ENCODE measurements at places on chromosomes 11 and 22.

DNA sequence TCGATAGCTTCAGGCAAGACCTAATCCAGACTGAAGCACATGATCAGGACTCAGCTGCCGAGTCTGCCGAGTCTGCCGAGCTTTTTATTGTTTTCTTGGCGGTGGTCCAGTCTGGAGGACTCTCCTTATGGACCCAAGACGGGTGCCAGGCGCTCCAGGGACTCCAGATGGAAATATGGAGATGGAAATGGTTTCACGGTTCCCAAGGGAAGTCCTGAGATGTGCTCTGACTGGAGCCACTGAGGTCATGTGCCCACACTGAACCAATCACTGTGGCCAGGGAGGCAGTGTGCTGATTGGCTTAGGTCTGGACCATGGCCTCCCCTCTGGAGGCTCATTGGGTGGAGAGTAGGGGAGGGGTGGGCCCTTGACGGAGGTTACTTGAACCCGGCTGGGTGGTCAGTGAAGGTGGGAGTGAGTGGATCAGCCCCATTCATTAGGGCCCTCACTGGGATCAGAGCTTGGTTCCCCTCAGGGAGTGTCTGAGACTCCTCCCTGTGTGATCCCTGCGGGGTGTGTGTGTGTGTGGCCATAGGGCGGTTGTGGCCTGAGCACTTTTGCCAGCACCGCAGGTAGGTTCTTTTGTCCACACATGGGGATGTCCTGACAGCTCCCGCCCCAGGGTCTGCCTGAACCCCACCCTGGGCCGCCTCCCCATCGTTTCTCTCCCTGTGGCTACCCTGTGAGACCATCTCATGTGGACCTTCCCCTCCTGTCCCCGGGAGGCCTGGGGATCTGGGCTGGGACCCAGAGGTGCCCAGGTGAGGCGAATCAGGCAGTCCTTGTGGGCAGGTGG is 14.0 kb downstream of the RPS6KA4 start:
- no peak for DNase-seq

DNA sequence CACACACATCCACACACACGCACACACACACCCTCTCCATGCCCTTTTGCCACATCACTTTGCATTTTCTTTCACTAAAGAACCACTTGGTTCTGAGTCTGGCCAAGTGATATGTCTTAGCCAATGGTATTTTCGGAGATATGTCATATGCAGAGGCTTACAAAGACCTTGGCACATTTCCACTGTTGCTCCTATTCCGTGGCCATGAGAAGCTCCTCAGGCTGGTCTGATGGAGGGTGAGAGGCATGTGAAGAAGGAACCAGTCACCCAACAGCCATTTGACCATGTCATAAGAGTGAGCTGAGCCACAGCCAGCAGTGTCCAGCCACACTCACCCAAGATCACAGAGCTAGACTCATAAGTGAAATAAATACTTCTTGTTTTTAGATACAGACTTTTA is 212.6 kb upstream of the NAV2 start:
- no peak for DNase-seq

DNA sequence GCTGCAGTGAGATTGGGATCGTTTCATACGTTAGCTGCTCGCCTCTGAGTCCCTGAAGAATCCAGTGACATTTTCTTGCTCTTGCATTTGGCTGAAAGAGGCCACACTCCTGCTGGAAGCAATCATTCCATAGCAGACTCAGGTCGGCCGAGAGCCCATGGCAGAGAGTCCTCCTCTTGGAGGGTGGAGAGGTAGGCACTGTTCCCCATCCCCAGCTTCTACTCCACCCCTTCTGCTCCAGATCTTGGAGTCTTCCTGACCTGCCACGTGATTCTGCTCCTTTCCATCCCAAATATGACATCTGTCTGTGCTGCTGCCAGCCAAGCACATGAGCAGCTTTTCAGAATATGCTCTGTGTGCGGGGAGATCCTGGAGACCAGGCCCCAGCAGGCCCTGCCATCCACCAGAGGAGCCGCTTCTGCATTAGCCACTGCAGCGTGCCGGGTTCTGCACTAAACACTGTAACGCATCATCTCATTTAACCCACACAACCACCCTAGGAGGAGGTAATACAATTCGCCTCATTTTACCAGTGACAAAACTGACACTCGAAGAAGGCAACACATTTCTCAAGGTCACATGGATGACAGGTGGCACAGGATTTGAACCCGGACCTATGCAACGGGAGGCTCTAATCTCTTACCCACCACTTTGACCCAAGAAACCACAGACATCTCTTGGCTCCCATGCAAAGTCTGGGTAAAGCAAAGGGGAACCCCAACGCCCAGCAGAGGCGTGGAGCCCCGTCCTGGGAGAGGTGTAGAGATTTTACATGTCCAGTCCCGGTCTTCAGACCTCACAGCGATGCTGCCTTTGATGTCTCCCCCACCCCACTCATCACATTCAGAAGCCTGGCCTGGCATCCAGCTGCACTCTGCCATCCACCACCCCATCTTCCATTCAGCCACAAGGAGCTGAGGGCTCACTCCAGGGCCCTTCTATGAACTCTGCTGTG is 78.8 kb downstream of the FEZ1 start:
- no peak for DNase-seq

GRCh38 chr22:19596680-19597398 is 72.6 kb upstream of the CLDN5 start:
- DNase-seq, result no peak

DNA sequence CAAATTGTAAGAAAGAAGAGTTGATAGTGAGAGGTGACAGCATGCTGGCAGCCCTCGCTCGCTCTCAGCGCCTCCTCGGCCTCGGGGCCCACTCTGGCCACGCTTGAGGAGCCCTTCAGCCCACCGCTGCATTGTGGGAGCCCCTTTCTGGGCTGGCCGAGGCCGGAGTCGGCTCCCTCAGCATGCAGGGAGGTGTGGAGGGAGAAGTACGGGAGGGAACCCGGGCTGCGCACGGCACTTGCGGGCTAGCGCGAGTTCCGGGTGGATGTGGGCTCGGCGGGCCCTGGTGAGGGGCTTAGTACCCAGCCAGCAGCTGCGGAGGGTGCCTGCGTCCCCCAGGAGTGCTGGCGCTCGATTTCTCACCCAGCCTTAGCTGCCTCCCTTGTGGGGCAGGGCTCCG is 539.7 kb upstream of the CCDC179 start:
- DNase-seq, result no peak

DNA sequence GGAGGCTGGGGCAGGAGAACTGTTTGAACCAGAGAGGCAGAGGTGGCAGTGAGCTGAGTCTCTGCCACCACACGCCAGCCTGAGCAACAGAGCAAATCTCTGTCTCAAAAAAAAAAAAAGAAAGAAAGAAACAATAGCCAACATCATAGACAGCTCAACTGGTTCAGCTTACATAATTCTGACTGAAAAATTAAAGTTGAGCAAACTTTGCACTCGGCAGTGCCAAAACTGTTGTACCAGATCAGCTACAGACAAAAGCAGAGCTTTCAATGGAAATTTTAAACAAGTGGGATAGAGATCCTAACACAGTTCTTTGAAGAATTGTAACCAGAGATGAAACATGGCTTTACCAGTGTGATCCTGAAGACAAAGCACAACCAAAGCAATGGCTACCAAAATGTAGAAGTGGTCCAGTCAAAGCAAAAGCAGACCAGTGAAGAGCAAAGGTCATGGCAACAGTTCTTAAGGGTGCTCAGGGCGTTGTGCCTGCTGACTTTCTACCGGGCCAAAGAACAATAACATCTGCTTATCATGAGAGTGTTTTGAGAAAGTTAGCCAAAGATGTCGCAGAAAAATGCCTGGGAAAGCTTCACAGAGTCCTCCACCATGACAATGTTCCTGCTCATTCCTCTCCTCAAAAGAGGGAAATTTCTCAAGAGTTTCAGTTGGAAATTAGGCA is 59.3 kb downstream of the TTC28 start:
- no peak for DNase-seq

DNA sequence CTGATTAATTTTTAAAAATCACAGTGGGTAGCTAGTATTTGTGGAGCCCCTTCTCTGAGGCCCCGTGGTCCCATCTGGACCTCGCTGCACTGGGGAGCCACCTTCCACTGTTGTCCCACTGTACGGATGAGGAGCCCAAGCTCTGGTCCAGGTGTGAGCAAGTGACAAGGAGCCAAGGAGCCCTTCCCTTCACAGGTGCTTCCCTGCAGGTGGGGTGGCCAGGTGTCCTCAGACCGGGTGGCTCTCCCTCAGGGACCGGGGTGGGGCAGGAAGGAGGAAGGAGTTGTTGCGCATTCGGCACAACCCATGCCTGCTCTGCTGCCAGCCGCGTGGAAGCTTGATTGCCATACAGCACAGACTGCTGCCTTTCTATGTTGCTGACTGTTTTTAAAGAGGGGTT is 10.4 kb upstream of the SEPTIN5 start:
- DNase-seq, result no peak

- DNase-seq, result no peak
Measured at GRCh38 chr22:20002128-20002527, 14.5 kb downstream of the ARVCF start.

DNA sequence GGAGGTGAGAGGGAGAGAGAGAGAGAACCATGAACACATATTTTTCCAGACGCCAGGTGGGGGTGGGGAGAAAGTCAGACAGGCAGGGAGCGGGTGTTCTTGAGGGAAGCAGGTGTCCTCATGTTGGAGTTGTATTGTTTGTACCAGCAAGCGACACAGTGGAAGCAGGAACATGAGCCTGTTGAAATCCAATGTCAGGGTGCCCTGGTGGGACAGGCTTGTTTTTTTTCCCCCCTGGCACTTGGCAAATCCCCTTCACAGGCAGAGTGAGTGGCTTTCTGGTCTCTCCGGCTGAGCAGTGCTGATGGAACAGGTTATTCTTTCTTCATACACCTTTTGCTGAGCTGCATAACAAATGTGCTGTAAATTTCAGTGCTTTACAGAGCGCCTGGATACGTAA is 125.6 kb downstream of the GRIK4 start:
- DNase-seq, result no peak

DNA sequence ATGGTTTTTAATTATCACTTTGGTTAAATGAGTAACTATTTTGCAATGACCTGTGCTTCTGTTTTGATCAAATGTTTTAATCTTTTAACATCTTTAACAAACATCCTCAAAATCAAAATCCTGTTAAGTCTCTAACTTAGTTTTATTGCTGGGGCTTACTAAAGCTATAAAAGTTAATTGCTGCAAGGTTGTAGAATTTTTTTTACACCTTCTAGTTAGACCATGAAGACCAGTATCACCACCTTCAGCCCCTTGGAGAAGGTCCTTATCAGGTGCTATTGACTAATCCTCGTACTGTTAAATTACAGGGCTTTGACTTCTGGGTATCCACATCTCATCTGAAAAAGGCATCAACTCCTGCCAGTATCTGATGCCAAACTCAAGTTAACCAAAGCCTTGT is 12.3 kb upstream of the CABP2 start:
- DNase-seq, result no peak

GRCh38 chr11:110990311-110990710 is 255.2 kb upstream of the POU2AF2 start:
- DNase-seq, result no peak
